Tibial artery (tissue), 4 donors: ENCODE measurements at places on chromosomes 16 and 17.

- no peak for DNase-seq
- peaks cover 73% of the 10 kb centered on the region for H3K36me3 ChIP-seq
- no peaks in the 10 kb centered on the region for H3K27me3 ChIP-seq
- H3K4me3 ChIP-seq = no peak overlapping the region
Observed at GRCh38 chr16:30068750-30069610, 3.4 kb downstream of the ALDOA start.

GRCh38 chr17:57586742-57587141, 158.4 kb downstream of the CCDC182 start:
- no peaks in the 10 kb centered on the region for H3K36me3 ChIP-seq
- no peak overlapping the region for H3K4me3 ChIP-seq
- peaks cover 22% of the 10 kb centered on the region for H3K4me1 ChIP-seq
- no peaks in the 10 kb centered on the region for H3K27me3 ChIP-seq
- no peak overlapping the region for H3K27ac ChIP-seq
- no peak for DNase-seq

DNA sequence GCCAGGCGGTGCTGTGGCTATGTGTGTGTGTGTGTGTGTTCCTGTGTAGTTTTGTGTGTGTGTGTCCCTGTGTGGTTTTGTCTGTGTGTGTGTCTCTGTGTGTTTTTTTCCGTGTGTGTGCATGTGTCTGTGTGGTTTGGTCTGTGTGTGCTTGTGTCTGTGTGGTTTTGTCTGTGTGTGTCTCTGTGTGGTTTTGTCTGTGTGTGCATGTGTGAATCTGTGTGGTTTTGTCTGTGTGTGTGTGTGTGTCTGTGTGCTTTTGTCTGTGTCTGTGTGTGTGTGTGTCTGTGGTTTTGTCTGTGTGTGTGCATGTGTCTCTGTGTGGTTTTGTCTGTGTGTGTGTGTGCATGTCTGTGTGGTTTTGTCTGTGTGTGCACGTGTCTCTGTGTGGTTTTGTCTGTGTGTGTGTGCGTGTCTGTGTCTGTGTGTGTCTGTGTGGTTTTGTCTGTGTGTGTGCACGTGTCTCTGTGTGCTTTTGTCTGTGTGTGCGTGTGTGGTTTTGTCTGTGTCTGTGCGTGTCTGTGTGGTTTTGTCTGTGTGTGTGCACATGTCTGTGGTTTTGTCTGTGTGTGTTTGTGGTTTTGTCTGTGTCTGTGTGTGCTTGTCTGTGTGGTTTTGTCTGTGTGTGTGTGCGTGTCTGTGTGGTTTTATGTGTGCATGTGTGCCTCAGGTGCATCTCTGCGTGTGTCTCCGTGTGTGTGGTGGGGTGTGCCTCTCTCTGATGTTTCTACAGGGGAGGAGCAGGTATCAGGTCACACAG, 62.3 kb downstream of the ZDHHC7 start:
- no peak overlapping the region for H3K27ac ChIP-seq
- no peaks in the 10 kb centered on the region for H3K27me3 ChIP-seq
- no peak for DNase-seq
- peaks cover 4% of the 10 kb centered on the region for H3K4me1 ChIP-seq
- H3K36me3 ChIP-seq = no peaks in the 10 kb centered on the region

DNA sequence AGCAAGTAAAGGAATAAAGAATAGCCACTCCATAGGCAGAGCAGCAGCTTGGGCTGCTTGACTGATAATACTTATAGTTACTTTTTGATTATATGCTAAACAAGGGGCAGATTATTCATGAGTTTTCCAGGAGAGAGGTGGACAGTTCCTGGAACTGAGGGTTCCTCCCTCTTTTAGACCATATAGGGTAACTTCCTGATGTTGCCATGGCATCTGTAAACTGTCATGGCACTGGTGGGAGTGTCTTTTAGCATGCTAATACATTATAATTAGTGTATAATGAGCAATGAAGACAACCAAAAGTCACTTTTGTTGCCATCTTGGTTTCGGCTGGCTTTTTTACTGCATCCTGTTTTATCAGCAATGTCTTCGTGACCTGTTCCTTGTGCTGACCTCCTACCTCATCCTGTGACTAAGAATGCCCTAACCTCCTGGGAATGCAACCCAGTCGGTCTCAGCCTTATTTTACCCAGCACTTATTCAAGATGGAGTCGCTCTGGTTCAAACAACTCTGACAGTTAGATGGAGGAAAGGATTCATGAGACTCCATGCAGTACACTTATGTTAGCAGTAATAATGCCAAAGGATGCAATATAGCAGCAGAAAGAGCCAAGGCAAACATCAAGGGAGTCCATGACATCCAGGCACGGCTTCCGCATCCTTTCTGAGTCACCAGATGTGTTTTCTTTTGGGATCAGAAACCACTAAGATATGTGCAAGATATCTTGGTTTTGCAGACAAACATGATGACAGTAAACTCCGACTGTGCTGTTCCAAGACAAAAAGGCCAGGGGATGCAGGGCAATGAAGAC, 55.8 kb upstream of the B4GALNT2 start:
- H3K36me3 ChIP-seq = no peaks in the 10 kb centered on the region
- no peaks in the 10 kb centered on the region for H3K27me3 ChIP-seq
- DNase-seq = no peak
- H3K27ac ChIP-seq = no peak overlapping the region

- DNase-seq = no peak
- no peak overlapping the region for H3K27ac ChIP-seq
- H3K4me1 ChIP-seq = no peaks in the 10 kb centered on the region
- no peak overlapping the region for H3K4me3 ChIP-seq
- H3K36me3 ChIP-seq = no peaks in the 10 kb centered on the region
Observed at GRCh38 chr17:81734405-81735263, 22.6 kb downstream of the SLC25A10 start.

GRCh38 chr16:67917852-67918236, 13.8 kb downstream of the CTRL start:
- no peaks in the 10 kb centered on the region for H3K27me3 ChIP-seq
- H3K4me1 ChIP-seq = no peaks in the 10 kb centered on the region

GRCh38 chr17:8408371-8408770, 10.7 kb upstream of the RNF222 start:
- H3K4me1 ChIP-seq = no peaks in the 10 kb centered on the region
- DNase-seq = peak; percentile 56
